ENCODE measurements at places on chromosomes 12 and 14.

DNA sequence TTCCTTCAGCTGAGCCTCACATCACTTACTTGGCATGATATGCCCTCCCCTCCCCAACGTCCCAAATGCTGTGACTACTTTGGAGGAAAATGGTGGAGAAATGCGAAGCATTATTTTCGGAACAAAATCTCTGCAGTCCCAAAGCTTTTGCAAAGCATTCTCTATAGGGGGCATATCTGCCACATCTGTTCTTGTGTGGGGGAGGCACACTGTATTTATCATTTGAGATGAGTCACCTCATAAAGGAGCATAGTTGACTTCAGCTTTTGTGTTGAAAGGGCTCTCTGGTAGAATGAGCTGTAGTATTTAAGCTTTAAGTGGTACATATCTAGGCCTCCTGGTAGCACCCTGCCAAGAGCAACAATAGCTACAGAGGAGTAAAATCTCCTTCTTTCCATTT, 447.5 kb downstream of the ADAMTS20 start:
- no peak for DNase-seq

DNA sequence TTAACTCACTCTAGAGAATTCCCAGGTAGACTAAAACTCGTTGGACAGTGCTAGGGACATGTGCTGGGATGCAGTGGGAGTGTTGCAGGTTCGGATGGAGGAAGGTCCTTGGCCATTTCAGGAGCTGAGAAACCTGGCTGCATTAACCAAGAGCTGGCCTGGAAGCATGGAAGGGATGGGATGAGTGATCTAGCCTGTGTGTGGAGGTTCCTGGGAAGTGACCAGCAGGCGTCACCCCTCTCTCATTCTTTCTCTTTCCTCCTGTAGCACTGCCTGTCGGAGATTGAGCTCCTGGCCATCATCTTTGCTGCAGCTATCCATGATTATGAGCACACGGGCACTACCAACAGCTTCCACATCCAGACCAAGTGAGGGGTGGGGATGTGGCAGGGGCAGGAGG, 15.6 kb downstream of the PPP1R1A start:
- DNase-seq: no peak

GRCh38 chr12:123657211-123657610, 13.7 kb upstream of the TCTN2 start:
- DNase-seq: no peak

GRCh38 chr12:91978143-91978542, 167.5 kb downstream of the BTG1 start:
- DNase-seq: no peak

Data from GM18507 (cell line).